Calu3 (cell line): ENCODE measurements at places on chromosomes 2 and 18.

DNA sequence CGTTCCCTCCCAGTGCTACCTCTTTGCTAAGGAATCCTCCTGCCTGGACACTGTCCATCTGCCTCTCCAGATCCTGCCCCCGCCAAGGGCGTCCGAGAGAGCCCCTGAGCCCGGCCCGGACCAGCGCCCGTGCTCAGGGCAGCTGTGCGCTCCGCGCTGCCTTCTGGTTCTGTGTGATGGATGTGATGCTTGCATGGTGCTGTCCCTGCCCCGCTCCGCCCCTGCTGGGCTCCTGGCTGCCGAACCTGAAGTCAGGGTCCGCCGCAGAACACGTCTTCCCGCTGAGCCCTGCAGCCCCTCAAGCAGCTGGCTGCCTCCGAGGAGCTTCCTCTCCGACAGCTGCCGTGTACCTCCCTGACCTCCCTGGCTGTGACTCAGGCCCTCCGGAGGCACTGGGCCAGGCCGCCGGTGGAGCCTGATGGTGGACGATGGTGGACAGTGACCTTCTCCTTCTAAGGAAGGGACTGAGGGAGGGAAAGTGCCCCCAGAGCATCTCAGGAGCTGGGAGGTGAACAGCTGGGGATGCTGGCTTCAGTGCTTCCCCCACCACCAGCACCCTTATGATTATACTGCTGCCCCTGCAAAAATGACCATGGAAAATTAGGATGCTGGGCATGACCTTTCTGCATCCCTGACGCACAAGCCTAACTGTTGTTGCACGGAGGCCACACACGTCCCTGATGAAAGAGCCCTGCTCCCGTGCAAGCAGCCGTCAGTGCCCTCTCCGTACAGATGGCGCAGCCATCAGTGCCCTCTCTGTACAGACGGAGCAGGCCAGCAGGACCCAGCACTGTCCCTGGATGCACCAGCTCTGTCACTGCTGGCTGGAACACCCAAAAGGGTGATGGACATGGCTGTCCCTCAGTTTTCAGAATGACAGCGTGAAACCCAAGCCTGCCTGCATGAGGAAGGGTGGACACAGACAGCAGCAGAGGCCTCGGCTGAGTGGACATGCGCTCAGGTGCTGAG lies 99.3 kb downstream of the TPO start:
- DNase-seq: no peak

- no peak for DNase-seq
These were observed 84.8 kb upstream of the BCL2L11 start for GRCh38 chr2:111035830-111036441.

DNA sequence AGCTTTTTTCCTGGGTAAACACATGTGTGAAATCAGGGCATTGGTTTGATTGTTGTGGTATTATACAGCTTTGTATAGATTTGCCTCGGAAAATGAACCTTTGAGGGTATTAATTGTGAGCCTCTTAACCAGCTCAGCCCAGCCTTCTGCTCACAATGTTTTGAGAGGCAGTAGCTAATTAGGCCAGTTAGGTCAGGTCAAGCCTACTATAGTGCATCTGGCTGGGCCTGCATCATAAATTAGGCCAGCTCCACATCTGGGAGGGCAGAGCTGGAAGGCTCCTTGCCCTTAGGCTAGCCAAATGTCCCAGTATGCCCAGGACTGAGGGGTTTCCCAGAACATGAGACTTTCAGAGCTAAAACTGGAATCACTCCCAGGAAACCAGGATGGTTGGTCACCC lies 43.0 kb downstream of the LRATD1 start:
- no peak for DNase-seq

- no peak for DNase-seq
These were observed 200.4 kb downstream of the CTNNA2 start for GRCh38 chr2:79713131-79713785.

- DNase-seq: peak; percentile 43
These were observed 46.7 kb downstream of the GLS start for GRCh38 chr2:190927301-190927700.

DNA sequence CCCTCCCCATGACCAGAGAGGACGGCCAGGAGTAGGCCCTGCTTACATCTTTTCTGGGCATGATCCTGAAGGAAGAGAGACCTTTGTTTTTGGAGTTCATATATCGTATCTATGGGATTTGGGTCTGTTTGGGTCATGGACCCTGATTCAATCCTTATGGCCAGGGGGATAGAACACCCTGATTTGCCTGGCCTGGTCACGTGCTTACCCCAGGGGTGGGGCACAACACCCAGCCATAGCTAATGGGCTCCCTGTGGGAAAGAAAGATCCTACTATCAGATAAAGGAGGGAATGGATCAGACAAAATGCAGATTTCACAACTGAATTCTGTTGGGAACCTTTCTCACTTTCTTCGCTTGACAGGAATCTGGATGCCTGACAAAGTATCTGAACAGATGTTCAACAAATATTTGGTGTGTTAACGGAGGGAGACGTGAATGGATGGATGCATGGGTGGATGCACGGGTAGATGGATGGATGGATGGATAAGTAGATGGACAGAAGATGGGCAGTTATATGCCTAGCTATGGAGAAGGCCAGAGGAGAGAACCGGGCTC lies 155.9 kb downstream of the KLHL29 start:
- DNase-seq: no peak

DNA sequence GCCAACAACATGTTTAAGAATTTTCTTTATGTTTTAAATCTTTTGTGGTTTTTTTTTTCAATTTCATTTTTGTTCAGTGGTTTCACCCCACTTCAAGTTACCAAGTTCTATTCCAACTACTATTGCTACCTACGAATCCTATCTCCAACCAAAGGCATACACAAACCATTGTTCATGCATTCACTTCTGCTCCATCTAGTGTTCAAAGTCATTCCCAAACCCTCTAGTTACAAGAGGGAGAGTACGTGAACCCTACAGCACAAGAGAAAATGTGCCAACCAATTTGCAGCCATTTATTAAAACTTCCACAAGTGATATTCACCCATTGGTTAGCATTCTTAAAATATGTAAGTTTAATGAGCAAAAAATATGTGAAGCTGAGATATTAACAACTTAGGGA lies 295.1 kb upstream of the KYNU start:
- DNase-seq: no peak

- DNase-seq: no peak
These were observed 93.9 kb upstream of the RAB12 start for GRCh38 chr18:8515142-8515865.
